ENCODE measurements at places on chromosomes 1 and 21. TPM values are rescaled to one million over a fixed set of nuclear protein-coding genes. Genes with fewer than 3 reads are reported as not detected.

DNA sequence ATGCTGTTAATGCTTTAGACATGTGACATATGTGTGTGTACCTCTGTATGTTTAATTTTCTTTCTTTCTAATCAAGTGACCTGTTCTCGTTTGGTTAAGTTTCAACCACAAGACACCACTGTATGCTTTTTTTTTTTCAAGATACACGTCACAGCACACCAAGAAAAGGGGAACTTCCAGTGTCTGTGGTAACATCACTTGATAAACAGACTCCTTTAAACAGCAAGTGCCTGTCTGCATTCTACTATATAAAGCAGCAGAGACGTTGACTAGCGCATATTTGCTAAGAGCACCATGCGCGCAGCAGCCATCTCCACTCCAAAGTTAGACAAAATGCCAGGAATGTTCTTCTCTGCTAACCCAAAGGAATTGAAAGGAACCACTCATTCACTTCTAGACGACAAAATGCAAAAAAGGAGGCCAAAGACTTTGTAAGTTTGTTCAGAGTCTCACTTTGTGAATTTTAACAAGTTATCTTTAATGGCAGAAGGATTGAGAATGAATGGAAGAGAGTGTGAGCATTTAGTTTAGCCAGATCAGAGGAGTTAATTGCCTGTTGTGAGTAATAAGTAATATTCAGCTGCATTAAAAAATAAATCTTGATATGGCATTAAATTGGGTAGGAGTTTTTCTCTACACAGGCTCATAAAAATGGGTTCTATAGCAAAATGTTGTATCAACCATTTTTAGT lies at the start of gene RGS1:
TSS of gene RGS1 (plus strand) at position 275 of the 691 bp plus-strand sequence. CDS start at position 295, 20 bp downstream.
- H3K27ac ChIP-seq, result no peak within 1 kb of the TSS
- no peak within 1 kb of the TSS for H3K4me3 ChIP-seq
- no peaks in the 10 kb centered on the region for H3K36me3 ChIP-seq
- DNase-seq, result peak; percentile 12

CD1C gene
- total RNA-seq, result not detected

DNA sequence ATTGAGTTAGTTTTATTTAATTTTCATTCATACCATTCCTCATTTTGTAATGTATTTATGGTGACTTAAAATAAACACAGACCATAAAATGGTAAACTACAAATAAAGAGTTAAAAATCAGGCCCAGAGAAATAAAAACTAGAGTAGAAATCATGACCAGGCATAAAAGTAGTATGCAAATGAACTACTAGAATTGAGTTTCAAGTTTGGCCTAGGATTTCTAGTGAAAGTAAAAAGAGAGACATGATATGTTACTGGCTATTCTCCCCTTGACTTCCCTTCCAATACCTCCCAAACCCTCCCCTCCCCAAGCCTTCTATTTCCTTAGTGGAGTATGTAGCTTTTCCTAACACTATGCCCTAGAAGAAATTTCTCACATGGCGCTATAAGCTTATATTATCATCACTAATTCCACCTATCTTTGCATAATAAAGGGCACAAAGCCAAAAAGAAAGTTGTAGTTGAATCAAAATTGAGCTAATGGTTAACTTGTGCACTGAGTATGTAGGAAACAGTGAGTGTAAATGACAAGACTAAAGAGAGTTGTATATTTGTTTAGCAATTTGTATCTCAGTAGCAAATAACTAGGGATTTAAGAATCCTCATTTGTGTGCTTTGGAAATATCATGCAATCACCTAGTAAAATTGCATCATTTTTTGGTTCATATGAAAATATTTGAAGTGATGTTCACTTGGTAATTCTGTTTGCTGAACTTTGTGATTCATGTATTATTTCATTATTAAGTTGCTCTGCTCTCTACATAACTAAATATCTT lies 29.7 kb upstream of the CDC14A start:
- H3K4me1 ChIP-seq, result peaks cover 20% of the 10 kb centered on the region
- no peak overlapping the region for H3K4me3 ChIP-seq
- H3K27ac ChIP-seq, result peak overlapping the region; percentile 45
- no peaks in the 10 kb centered on the region for H3K27me3 ChIP-seq
- no peak for DNase-seq

DNA sequence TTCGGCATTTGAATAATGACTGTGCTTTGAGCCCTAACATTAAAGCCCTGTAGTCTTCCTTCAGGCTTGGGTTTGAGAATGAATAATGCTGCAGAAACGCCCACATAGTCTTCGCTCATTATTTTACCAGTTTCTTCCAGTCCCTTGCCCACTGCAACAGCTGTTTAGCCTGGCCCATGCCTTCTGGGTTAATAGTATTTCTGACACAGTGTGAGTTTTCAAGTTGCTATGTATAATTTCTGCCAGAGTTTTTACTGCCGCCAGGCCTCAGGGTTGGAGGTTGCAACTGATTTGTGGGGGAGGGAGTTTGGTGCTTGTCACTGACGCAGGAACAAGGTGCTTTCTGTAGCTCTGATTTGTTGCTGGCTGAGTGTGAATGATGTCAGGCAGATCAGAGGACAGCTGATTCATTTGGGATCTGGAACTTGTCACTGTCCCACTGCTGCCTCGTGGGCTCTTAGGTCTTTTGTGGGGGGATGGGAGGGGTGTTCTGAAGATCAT lies 109.8 kb downstream of the MAST2 start:
- peak overlapping the region; percentile 91 for H3K27ac ChIP-seq
- H3K36me3 ChIP-seq, result peaks cover 12% of the 10 kb centered on the region
- H3K4me3 ChIP-seq, result peak overlapping the region; percentile 58

DNA sequence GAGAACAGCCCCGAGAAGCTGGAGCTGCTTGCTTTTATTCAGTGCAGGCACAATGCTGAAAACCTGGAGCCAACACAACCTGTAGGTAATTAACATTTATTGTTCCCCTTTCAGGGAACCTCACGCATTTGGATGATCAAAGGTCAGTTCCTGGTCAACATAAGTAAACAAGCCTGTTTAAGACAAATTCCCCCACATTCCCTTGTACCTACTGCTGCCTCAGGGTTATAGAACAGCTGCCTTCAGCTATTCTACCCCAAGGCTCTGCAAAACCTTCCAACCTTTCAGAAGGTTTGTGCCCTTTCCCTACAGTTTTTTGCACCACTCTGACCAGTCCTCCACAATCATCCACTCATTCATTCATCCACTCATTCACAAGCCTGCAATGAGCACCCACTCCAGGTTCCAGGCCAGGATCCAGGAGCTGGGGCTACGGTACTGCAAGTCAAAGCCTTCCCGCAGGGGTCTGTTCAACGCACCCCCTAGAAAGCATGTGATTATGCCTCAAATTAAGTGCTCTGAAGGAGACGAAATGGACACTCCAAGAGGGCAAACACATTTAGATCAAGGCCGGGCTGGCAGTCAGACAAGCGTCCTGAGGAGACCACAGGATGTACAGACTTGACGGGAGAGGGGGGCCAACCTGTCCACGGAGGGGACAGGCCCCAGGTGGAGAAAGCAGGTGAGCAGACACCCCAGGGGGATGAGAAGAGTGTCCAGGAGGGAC lies 683.9 kb downstream of the MATN1 start:
- no peak overlapping the region for H3K27ac ChIP-seq
- peaks cover 2% of the 10 kb centered on the region for H3K27me3 ChIP-seq
- H3K4me3 ChIP-seq, result no peak overlapping the region
- no peaks in the 10 kb centered on the region for H3K4me1 ChIP-seq
- H3K36me3 ChIP-seq, result no peaks in the 10 kb centered on the region
- DNase-seq, result no peak

LIPI gene
- total RNA-seq, result not detected

PEX10 gene
- 19.2 TPM for total RNA-seq

HES2 gene
- not detected for total RNA-seq

DNA sequence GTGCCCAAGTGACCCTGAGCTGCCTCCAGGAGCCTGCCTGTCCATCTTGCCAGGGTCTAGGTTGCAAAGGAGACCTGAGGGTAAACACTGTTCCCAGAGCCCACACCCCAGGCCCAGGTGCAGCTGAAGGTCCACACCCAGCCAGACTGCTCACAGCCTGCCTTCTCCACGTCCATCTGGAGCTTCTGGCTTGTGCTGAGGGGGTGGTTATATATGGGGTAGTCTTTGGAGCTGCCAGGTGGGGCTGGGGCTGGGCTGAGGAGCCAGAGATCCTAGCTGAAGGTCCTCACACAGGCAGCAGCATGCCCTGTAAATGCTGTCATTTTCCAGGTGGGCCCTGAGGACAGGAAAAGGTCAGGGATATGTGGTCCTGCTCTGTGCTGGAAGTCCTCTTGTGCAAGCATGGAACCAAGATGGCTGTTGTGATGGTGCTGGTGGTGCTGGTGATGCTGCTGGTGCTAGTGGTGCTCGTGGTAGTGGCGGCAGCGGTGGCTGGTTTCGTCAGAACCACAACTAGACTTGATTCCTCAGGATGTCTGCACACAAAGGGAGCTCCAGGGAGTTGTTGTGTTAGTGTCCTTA lies 182.7 kb downstream of the MATN1 start:
- H3K4me1 ChIP-seq, result no peaks in the 10 kb centered on the region
- H3K4me3 ChIP-seq, result no peak overlapping the region
- no peak overlapping the region for H3K27ac ChIP-seq
- DNase-seq, result no peak

LCE3D gene
- total RNA-seq, result not detected

GRCh38 chr1:58911841-58912499 lies 128.1 kb upstream of the JUN start:
- H3K4me3 ChIP-seq, result no peak overlapping the region
- H3K36me3 ChIP-seq, result no peaks in the 10 kb centered on the region
- no peak overlapping the region for H3K27ac ChIP-seq

F5 gene
- total RNA-seq, result 0.68 TPM

DNA sequence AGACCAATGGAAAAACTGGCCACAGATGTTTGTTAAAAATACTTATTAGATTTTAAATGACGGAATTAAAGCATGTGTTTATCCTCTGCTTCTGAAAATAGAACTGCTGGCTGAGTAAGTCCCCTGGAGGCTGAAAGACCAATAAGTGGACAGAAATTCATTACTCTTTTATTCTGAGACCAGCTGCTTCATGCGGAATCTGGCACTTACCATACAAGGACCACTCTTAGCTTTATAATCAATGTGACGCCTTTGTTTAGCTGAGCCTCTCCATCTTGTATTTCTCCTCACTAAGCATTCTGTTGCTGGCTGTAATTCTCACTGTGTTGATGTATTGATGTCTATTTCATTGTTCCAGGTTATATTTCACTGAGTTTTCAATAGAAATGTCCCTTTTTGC lies 6.3 kb upstream of the EXO1 start:
- H3K4me3 ChIP-seq, result no peak overlapping the region
- H3K36me3 ChIP-seq, result no peaks in the 10 kb centered on the region
- no peaks in the 10 kb centered on the region for H3K4me1 ChIP-seq
- no peak overlapping the region for H3K27ac ChIP-seq
- no peaks in the 10 kb centered on the region for H3K27me3 ChIP-seq
- DNase-seq, result no peak

TAS1R1 gene
- total RNA-seq, result not detected

DNA sequence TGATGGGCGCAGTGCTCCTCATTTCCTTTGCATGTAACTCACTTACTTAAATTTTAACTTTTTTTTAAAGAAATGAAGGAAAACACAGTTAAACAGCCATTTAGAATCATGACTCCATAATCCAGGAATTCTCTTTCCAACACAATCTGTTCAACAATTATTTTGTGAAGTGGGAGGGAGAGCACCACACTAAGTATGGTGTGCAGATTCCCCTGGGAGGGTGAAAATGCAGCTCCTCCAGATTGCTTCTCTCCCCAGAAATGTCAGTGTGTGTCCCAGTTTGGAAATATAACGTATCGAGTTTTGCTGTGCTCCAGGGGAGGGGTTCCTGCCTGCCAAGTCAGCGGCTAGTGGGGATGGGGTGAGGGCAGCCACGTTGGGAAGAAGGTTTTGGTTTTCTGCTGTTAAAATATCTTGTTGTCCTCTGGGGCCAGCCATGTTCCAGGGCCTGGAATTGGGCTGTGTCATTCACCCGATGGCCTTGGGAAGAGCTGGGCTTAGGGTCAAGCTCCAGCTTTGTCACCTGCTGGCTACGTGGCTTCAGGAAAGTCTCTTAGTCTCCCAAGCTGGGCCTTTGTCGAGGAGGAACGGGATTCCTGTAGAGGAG lies 17.3 kb upstream of the DISP3 start:
- H3K27me3 ChIP-seq, result peaks cover 52% of the 10 kb centered on the region
- H3K36me3 ChIP-seq, result no peaks in the 10 kb centered on the region
- no peak overlapping the region for H3K27ac ChIP-seq
- H3K4me3 ChIP-seq, result no peak overlapping the region
- no peaks in the 10 kb centered on the region for H3K4me1 ChIP-seq

CFHR1 gene
- not detected for total RNA-seq

- H3K4me3 ChIP-seq, result no peak overlapping the region
- peak overlapping the region; percentile 42 for H3K27ac ChIP-seq
- H3K27me3 ChIP-seq, result no peaks in the 10 kb centered on the region
- peaks cover 2% of the 10 kb centered on the region for H3K36me3 ChIP-seq
- peak; percentile 41 for DNase-seq
Measured at GRCh38 chr1:12356004-12356890, 126.4 kb downstream of the VPS13D start.

MAP10 gene
- 2.2 TPM for total RNA-seq

Measured in gastrocnemius medialis (tissue), 4 donors.